ENCODE measurements at places on chromosomes 1 and 21. TPM values are rescaled to one million over a fixed set of nuclear protein-coding genes. Genes with fewer than 3 reads are reported as not detected.

Gene TEDDM1
- total RNA-seq, result not detected

Gene ADAMTS1
- total RNA-seq, result 96.3 TPM

Gene CNR2
- not detected for total RNA-seq

Gene MIER1
- 20.2 TPM for total RNA-seq

Gene REN
- 0.37 TPM for total RNA-seq

Gene MYOCOS
- total RNA-seq, result not detected

Gene KRTAP13-2
- not detected for total RNA-seq

Gene PLA2G2D
- not detected for total RNA-seq

Gene IFI44
- total RNA-seq, result 26.5 TPM

Data from subcutaneous preadipocyte (primary cell).